HTR-8/SVneo (cell line): ENCODE measurements at places on chromosomes 7 and 10.

DNA sequence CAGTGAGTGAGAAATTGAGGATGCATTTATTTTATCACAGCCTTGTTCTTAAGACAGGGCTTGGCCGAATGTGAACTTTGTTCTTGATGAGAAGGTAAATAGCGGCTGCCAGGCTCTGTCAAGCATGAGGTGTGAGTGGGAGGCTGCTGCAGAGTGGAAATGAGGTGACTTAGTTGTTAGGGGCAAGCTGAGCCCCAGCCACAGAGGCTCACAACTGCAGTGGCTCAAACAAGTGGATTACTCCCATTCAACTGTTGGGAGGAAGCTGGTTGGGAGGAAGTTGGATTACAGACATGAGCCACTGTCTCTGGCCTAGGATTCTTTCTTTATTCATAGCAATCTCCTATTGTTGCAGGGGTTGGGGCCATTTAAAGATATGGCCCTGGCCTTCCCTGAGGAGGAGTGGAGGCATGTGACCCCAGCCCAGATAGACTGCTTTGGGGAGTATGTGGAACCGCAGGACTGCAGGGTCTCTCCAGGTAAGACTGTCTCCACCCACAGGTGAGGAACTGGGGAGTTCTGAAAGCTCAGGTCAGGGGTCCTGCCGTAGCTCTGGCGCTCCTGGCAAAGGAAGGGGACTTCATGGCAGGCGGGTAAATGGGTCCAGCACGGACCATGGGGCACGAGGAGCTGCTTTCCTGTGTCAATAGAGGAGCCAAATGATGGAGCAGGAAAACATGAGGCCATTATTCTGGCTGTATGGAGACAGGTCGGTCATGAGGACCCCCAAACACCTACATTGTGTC is 7.1 kb downstream of the ZSCAN25 start:
- no peak for DNase-seq

DNA sequence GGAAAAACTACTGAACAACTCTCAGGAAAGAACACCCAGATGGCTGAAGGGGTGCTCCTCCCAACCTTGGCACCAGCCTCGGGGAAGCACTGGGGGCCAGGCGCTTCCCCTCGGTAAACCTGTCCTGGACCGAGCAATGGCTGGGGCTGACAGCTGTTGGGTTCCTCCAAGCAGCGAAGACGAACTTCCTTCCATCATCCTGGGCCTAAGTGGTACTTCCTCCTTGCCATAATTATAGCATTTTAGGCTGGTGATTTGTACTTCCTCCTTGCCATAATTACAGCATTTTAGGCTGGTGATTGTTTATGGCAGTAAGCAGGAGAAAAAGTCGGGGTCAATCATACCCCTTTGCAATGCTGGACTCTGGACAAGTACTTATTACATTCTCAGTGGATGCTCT is 69.3 kb downstream of the MYOF start:
- no peak for DNase-seq

DNA sequence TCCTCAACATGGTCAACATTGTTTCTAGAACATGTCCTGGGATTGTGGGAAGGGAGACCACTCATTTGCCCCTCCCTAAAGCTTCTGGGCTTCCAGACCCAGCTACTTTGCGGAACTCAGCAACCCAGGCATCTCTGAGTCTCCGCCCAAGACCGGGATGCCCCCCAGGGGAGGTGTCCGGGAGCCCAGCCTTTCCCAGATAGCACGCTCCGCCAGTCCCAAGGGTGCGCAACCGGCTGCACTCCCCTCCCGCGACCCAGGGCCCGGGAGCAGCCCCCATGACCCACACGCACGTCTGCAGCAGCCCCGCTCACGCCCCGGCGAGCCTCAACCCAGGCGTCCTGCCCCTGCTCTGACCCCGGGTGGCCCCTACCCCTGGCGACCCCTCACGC is at the start of gene EPO:
Gene EPO, plus strand, starts transcription at position 190 of the 392 bp plus-strand sequence. CDS start 513 bp downstream, outside the sequence.
- no peak for DNase-seq

DNA sequence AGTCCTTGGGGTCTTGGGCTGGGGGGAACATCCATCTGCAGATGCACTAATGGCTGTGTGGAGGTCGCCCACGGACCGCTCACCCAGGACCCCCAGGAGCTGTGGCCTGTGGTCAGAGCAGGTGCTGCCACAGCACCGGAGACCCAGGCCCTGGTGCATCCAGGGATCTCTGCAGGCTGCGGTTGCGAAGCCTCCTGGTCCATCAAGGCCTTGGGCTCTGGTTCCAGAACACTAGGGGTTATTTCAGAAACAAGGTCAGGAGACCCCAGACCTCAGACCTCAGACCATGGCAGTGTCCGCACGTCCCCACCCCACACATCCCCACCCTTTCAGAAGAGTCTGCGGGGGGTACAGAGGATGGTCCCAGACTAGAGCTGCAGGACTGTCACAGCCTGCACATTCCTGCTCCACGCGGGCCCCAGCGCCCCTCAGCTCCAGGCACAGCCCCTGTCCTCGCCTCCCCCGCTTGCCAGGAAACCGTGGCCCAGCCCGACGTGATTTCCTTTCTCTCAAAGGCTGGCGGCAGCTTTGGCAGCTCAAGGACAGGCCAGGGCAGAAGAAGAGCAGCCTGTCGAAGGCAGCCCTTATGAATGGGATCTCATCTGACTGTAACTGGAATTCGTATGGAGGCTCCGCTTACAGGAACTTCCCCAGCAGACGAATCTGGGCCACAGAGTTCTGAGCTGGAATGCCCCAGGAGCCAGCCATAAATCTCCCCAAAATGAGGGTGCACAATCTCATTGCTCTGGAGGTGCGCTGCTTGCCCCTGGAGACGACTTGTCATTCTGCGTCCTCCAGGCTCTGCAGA is 136.2 kb upstream of the RET start:
- no peak for DNase-seq

GRCh38 chr7:156222611-156223010 is 410.3 kb upstream of the SHH start:
- DNase-seq, result no peak

DNA sequence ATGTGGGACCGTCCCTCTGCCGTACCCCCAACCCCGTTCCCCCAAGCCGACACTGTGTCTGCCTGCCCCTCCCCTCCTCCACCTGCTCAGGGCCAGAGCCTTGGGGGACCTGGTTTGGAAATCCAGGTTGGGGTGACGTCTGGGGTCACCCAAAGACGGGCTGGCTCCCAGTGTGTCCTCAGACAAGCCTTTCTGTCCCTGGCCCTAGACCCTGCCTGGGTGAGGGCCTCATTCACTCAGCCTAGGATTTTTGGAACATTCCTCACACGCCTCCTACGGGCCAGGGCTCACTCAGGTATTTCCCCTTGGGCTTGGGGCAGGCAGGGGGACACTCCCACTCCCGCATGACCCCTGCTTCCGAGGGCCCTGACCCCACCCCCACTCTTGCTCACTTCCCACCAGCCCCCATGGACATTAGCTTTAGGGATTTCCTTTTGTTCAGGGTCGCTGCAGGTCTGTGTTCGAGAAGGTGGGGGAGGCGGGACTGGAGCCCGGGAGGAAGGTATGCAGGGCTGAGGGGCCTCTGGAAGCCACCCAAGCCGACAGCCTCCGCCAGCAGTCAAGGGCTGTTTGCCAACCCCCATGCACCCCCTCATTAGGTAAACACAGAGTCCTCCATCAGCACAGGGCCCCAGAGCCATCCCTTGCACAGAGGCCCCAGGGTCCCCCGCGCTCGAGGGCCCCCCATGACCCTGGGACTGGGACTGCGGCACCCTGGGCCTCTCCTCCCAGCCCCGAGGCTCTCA is 35.1 kb downstream of the PDGFA start:
- no peak for DNase-seq

DNA sequence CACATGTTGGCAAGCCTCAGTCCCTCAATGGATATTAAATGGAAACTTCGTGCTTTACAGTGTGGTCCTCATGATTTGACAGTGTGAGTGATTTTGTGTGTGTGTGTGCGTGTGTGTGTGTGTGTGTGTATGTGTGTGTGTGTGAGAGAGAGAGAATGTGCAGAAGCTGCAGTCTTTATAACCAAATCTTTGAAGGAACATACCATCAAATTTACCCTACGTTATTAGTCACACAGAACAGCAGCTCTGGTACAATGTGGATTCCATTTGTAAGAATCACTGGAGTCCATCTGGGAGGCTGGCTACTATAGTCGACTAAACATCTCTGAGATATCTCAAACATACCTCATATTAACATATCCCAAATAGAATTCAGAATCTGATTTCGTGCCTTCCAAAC is 928.0 kb upstream of the POT1 start:
- no peak for DNase-seq

DNA sequence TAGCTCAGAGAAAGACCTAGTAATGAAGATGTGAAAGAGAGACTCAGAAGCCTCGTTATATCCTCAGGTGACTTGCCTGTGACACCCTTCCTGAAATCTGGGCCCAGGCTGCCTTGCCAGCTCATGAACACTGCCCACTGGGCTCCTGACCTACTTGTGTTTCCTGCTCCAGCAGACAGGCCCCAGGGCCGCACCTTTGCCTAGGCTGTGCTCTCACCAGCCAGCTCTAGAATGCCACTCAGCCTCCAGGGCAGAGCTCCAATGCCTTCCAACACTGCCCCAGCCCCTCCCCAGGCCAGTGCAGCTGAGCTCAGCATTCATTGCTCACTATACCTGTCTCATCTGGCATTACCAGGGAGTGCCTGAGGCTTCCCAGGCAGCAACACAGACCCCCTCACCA is 94.3 kb downstream of the DLG5 start:
- DNase-seq, result no peak

GRCh38 chr10:76523246-76523645 is 1091.8 kb downstream of the LRMDA start:
- DNase-seq, result no peak

DNA sequence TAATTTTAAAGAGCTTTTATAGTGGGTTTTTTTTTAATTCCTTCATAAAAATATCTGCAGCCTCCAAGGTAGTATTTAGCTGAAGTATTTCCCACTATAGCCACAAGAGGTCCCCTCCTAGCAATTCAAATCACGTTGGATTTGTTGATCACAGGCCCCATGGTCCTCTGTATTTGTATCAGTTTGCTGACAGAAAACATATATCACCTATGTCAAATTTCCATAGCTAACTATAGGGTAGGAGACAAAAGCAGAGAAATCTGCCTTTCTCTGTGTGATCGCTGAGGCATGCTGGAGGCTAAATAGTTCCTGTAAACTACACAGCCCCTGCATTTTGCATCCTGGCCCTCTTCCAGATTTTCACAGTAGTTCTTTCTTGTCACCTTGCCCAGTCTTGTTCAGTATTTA is 1.7 kb upstream of the CTNNA3 start:
- peak; percentile 50 for DNase-seq
